AG10803 (cell line): ENCODE measurements at places on chromosomes 3 and 15.

GRCh38 chr3:55692957-55693558 lies 206.0 kb upstream of the WNT5A start:
- DNase-seq: peak; percentile 47

GRCh38 chr15:66786222-66786621 lies 84.2 kb downstream of the SMAD6 start:
- DNase-seq: no peak

GRCh38 chr3:141240286-141240685 lies 8.7 kb downstream of the PXYLP1 start:
- DNase-seq: no peak

DNA sequence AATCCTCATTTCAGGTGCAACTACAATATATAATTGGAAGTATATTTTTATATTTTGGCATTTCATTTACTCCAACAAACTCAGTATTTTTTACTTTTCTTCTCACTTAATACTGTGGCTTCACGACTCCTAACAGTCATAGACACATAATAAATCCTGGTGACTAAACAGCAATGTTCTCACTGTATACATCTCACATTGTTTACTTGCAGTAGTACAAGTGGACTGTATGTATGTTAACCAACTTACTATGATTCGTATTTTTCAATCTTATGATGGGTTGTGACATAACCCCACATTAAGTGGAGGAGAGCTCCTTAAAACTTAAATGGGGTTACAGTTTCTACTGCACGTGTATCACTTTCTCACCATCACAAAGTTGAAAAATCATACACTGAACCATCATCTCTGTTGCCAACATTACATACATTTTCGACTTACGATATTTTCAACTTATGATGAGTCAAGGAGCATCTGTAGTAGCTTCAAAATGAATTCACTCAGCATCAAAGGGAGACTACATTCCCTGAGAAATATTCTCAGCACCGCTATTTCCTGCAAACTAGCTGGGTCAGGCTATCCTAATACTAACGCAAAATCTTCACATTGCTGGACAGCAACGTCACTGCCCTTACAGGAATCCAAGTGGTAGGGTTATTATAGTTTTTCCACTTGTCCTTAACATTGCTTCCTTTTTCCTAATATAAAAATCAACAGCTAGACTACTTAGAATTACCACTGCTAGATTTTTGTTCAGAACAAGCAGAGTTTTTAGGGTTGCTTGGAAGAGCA lies 7.3 kb downstream of the ADAM10 start:
- DNase-seq: peak; percentile 68

DNA sequence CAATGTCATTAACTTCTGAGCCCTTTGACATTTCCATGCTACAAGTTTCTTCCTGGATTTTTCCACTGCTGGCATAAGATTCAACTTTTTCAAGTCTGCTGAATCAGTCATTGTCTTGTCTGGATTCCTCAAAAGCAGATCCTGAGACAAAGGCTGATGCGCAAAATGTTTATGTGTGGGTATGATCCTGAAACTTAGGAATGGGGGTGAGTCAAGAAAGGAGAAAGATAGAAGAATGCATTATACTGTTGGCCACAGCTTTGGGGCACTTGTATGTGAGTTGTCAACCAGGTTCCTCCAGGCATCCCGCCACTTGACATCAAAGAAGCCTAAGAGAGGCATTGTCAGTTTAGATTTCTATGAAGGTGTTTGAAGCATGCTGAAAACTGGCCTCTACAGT lies 50.4 kb downstream of the FOXB1 start:
- no peak for DNase-seq

DNA sequence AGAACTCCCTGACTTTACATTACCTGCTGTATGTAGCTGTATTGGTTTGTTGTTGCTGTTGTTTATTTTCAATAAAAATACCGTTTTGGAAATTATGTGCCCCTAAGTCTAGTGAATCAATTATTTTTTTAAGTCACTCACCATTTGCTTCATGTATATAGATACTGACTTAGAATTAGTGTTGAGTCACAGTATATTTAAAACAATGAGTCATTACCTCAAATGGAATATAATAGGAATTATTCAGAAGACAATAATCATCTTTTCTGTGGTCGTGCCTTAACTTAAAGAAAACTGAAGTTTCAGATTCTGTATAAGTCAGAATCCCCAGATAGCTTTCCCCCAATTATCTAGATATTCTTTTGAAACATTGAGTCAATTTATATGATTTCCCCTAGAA lies 21.0 kb upstream of the ALDH1A2 start:
- no peak for DNase-seq

DNA sequence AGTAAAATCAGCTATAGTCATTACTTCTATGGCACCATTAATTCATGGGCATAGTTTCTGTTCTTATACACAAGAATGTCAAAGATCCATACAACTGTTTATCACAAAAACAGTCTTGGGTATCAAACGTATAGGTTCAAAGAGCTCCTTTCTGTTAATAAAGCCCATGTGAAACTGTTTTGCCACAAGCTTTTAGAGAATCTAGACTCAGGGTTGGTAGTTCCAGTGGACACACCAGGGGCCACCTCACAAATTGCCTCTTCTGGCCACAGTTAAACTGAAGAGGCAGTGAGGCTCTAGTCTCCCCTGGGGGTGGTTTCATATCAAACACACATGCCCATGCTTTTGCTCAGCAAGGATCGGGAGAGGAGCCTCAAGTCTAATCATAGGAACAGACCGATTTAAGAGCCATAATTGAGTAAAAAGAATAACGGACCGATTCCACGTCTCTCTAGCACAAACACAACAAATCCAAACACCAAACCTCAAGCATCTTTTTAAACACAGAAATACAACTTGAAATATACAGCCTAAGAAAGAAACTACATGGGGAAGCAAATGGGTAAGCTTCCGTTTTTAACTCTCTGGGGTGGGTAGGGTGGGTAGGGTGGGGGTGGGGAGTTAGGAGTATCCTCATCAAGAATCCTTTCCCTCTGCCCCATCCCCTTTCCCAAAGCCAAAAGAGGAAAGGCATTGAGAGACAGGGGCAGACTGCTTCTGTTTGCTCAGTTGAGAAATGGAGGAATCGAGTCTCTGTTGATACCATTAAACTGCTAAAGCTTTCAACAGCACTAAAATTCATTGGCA lies 443.3 kb downstream of the MAGI1 start:
- no peak for DNase-seq

DNA sequence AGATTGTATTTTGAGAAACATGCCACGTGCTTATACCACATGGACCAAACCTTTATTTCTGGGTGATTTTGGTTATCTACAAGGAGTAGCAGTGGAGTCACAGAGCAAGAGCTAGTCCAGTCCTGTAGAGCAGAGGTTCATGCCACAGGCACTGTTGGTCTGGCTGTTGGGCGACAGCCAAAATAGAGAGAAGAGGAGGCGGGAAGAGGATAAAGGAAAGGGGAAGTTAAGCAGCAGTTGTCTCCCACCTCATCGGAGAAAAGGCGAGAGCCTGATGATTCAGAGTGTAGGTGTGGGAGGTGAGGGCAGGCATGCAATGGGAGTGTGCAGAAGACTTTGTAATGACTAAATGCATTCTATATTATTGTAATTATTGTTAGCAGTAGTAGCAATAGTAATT lies 237.5 kb upstream of the ROPN1 start:
- DNase-seq: no peak
